Stimulated activated CD8-positive, alpha-beta memory T cell treated with anti-CD3 and anti-CD28 coated beads, Interleukin-4, amount 100 ng/mL, for 48 hours (primary cell): ENCODE measurements at places on chromosomes 7 and 10.
A peak's percentile ranks its signal among the peaks of the same experiment; 100 is the strongest.

DNA sequence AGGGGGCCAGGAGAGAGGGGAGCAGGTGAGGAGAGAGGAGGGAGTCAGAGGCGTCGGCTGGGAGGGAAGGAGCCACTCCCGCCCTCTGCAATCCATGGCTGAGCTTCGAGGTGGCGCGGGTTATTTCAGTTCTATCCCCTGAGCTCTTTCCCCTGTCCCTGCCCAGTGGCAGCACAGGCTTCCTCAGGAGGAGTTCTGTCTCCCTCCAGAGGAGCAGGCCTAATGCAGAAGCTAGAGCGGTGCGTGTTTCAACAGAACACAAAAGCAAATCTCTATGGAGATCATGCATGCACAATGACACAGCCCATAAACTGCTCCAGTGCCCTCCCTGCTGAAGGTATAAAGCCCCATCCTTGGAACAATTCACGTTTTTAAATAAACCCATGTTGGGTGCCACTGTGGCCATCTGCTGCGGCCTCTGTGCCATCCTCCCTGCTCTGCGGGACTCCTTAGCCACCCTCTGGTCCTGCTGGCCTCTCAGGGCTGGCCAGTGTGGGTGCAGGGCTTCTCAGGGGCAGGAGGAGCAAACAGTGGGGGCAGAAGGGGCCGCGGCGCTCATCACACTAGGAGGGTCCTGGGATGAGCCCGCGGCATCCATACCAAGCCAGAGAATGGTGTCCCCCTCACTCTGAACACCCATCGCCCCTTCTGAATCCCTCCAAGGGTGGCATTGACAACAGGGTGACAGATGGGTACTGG lies 192.6 kb upstream of the LYZL2 start:
- no peak for DNase-seq

- no peak for DNase-seq
Observed at GRCh38 chr7:101197991-101198390, 2.8 kb downstream of the MOGAT3 start.

DNA sequence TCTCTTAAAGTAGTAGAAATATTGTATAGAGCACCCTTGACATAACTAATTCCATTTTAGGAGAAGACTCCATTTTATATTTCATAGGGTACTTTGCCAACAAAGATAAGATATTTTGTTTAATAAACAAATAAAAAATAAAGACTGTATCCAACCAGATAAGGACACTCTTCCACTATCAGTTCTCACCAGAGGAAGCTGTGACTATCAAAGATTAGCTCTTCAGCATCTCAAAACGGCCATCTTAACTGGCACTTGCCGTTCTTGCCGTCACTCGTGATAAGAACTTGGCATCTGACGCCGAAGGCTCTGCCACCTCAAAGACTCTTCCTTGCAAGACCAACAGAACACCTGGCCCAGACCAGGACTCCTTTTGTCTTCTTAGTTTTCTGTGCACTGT lies 26.3 kb upstream of the AKR1B1 start:
- DNase-seq = no peak

DNA sequence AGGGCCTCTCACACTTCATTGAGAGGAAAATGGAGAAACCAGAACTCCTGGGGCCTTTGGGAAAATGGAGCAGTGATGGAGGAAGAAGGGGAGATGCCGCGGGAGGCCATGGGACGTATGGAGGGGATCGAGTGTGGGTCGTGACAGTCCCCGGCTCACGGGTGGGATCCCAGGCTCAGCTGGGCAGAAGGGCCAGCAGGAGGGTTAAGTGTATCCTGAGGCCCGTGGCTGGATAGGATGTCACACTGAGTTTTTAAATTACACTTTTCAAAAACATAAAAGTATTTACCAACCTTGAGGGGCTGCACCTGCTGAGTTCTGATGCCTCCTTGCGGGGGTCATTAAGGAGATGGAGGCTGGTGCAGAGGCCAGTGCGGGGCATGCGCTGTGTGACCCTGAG lies 28.0 kb upstream of the PSMG3 start:
- DNase-seq = no peak

- no peak for DNase-seq
Observed at GRCh38 chr10:63504145-63504881, 16.9 kb upstream of the REEP3 start.

- no peak for DNase-seq
Observed at GRCh38 chr7:141660259-141660658, 41.7 kb downstream of the DENND11 start.

DNA sequence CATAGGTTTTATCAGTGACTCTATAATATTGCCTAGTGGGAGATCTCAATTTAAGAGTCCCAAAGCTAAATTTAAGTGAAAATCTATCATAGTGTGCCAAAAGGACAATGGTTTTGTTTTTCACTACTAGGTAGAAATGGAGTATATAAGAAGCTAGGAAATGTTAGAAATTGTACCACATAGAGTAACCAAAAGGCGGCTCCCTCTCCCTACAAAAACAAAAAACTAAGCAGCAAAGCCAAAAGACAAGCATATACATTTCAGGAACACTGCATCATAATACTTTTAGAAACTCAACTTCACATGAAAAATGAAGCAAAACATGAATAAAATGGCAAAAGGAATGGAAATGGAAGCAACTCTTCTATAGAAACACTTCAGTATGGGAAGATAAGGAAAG lies 271.6 kb downstream of the CACNA2D1 start:
- DNase-seq = no peak

GRCh38 chr7:106062006-106062405 lies 50.1 kb downstream of the SYPL1 start:
- no peak for DNase-seq

DNA sequence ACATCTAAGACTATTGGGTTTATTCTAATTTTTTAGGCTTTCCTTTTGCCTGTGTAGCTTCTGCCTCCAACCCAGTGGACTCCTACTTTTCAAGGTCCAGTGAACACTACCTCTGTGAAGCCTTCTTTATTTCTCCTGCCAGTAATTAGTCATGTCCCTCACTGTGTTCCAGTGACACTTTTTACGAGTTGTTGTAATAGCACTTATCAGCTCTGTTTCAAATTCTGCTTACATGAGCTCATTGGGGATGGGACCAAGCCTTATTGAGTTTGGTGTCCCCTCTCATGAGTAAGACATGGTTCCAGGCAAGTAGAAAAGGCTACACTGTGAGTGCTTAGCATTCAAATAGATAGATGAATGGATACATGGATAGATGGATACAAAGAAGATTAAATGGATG lies 184.6 kb downstream of the HIBADH start:
- DNase-seq = no peak

DNA sequence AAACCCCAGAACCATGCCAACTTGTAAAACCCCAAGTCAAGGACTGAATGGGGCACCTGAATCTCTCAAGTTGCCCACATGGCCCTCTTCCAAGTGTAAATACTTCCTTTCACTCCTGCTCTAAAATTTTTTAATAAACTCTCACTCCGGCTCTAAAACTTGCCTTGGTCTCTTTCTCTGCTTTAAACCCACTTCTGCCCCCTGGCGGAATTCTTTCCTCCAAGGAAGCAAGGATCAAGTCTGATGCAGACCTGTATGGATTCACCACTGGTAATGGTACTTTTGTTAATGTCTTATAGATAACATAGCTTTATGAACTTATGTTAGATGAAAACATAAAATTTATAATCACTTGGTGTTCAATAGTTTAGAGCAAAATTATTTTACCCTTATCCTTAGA lies 33.8 kb downstream of the SLC16A9 start:
- no peak for DNase-seq

DNA sequence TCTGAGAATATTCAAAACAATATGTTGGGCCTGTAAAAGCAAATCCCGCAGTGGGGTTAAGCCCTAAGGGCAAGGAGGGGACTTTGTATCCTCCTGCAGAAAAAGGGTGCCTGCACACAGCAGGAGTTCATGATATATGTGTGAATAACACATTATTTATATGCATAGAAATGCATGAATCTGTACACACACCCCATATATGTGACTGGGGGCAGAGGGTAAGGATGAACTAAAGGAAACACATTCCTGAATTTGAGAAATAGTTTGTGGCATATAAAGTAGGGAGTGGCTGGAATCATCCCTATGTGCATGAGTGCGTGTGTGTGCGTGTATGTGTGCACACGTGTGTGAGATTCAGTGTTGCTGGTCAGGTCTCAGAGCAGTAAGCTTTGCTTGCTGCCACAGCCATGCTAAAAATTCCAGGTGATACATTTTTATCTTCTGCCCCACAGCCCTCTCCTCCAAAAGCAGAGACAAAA lies 18.9 kb downstream of the ENO4 start:
- no peak for DNase-seq

DNA sequence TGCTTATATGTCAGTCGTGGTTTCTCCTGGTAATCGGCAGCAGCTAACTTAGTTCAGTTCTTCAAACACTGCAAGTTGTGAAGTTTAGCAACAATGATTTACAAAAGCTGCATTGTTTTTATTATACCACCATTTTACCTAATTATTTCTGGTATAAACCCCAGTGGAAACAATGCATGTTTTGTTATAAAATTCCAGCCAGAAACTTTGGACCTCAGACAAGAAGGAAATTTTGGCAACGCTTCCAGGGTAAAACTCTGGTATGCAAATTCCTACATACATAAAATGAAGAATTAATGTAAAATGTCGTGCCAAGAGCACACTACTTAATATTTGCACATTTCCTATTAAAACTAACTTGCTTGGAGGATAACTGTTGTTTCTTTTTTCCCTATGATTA lies 277.4 kb upstream of the LYZL1 start:
- DNase-seq = no peak

GRCh38 chr10:6674291-6674690 lies 94.2 kb upstream of the PRKCQ start:
- DNase-seq = no peak

DNA sequence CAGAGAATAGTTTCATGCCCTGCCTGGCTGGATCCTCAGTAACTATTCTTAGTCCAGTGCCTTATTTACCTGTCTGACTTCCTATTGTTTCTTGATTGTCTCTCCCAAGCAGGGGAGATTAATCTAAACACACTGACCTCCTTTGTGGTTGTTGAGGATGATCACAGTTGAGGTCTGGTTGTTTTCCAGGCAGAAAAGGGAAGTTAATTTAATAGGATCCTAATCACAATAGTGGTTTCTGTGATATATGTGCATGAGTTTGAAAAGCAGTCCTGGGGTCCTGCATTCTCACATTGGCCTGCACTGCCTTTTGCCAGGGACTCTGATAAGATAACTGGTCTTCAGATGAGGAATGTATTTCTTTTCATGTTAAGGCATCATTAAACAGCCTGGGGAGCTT lies 130.1 kb downstream of the SND1 start:
- no peak for DNase-seq

- no peak for DNase-seq
Observed at GRCh38 chr7:116940689-116941370, 12.5 kb upstream of the ST7 start.

GRCh38 chr10:75502389-75502788 lies 71.0 kb downstream of the LRMDA start:
- no peak for DNase-seq

DNA sequence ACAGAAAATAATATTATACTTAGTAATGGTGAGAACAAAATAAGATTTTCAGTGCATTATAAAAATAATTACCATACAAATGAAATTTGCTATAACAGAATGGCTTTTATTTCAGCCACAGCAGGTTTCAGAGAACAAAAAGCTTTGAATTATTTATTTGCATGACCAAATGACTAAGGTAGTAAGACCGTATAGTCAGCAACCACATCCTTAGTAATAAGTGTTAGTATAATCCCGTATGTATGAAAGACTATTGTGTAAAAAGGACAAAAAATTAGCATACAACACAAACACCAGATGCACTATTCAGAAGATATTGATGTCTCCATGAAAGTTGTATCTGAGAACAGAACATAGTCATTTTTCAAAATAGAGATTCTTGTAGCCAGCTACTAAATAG lies 12.2 kb downstream of the PDZD8 start:
- no peak for DNase-seq

DNA sequence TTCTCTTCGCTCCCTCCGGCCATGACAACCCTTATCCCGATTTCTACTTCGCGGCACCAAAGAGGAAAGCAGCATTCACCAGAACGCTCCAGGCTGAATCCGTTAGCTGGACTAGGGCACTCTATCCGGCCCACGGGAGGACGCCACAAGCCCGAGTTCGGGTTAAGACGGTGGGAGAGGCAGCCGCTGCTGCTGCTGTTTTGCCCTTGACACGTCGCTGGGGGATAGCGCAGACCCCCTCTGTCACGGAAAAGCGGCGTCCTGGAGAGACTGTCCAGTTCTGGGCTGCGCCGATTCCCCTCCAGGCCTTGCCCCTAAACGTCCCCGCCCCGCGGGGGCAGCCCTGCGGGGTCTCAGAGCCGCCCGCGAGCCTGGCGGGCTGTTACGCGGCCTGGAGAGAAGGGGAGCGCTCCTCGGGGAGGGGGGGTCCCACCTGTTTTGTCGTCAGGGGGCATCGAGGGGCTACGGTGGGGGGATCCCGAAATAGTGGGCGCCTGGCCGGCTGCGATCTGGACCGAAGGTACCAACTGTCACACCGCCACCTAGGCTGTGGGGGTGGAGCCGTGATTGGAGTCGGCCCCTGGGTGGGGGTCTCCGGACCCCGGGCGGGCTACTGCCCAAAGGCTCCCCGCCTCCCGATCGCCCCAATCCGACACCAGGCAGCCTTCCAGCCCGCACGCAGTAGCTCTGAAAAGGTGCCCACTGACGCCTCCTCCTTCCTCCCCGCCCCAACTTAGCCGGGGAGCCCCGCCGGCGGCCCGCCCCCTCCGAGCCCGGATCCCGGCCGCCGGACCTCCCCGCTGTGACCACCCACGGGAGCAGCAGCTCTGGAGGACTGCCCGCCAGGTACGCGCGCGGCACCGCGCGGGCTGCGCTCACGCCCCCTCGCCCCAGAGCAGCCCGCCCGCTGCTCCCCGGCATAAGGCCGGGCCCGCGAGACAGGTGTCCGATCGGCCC lies 772 bp downstream of the SGMS1 start:
- peak; percentile 62 for DNase-seq

GRCh38 chr10:114753126-114753525 lies 68.5 kb upstream of the FHIP2A start:
- no peak for DNase-seq

GRCh38 chr7:103833401-103833800 lies 156.1 kb downstream of the RELN start:
- no peak for DNase-seq

DNA sequence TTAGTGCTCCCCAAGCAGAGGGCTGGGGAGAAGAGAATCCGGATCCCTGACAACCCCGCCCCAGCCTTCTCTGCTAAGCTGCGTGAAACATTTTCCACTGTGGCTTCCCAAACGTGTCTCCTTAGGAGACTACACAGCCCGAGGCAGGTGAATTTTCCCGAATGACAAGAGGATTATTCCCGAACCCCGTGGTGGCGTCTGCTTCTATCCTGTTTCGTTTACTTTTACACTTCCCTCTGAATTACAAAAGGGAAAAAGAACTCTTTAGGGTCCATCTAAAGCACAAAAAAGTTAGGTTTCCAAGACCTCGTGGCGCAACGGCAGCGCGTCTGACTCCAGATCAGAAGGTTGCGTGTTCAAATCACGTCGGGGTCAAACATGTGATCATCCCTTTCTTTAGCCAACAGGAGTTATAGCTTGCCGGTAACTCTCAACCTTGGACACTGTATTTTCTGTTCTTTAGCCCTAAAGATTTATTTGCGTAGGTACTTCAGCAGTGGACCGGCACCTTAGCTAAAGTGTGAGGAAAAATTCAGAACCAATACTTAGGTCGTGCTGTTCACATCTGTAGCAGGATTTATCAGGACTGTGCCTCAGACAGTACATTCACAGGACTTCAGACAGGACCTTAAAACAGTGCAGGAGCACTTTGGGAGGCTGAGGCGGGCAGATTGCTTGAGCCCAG lies 3.2 kb upstream of the ZNF789 start:
- no peak for DNase-seq
